Endodermal cell (in vitro differentiated cells): ENCODE measurements at places on chromosomes 12 and 14. TPM values are rescaled to one million over a fixed set of nuclear protein-coding genes. Genes with fewer than 3 reads are reported as not detected.

The ADAM21 gene
- 0.18 TPM in 1 of 3 replicates, not detected in the others for total RNA-seq

DNA sequence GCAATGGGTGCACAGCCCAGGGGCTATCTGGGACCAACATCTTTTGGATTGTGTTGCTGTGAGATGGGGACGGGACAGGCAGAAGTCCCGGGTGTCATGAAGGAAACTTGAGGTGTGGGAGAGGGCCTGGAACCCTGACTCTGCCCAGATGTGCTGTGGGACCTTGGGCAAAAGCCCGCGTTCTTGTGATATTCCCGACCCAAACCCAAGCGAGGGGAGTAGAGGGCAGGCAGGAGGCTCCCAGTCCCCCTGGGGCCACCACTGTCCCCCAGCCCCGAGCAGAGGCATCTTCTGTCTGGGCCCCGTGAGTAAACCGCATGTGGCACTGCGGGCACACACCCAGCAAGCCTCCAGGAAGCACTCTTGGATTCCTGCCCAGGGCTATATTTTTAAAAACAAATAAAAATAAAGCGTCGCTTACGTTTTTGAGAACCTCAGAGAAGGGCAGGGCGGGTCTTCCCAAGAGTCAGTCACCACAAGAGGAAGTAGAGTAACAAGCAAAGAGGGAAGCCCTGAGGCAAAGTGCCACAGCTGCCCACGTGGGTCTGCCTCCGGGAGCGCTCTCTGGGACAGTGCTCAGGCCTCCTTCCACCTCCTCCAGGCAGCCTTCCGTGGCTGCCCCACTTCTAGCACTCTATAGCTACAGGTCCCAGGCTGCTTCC, 39.5 kb downstream of the BEGAIN start:
- no peak for DNase-seq

DNA sequence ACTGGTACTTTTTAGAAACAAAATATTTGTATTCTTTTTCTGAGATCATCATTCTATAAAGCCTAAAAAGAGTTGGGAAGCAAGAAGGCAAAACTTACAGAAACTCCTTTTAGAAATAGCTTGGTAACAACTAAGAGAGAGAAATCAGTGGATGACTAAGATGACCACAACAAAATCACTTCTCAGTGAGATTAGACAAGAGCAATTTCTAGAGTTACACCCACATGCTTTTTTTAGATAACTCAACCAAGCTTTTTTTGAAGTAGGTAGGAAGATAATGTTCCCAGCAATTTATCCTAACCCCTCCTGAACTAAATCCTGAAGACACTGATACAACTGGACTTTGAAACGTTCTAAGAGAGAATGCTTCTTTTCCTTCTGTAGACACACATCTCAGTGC, 576.4 kb downstream of the SLC6A15 start:
- DNase-seq = no peak

DNA sequence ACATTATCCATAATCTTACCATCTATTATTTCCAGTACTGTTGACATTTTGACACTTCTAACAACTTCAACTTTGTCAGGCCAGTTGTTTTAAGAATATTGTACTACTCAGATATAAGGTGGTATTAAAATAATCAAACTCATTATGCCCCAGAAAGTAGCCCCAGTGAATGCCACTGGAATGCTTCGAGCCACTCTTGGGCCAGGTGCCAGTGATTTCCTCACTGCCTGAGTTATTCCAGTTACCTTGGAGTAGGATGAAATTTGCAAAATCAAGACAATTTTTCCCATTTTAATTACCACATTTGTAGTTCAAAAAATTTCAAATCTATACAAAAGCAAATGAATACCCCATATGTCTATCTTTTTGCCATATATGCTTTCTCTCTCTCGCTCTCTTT, 9.2 kb downstream of the CIPC start:
- no peak for DNase-seq

DNA sequence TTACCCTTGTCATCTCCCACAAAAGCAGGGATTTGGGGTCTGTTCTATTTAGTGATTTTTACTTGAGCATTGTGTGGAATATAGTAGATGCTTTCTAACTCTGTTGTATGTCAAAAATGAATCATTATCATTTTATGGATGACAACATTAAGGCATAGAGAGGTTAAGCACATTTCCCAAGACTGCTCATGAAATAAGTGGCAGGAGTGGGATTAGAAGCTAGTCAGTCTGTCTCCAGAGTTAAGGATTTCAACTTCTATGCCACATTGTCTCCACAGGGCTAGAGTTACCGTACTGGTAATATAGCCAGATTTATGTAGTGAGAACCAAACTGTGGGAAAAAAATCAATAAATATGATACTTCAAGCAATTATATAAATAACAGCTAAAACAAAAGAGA, 170.6 kb upstream of the DCN start:
- no peak for DNase-seq

DNA sequence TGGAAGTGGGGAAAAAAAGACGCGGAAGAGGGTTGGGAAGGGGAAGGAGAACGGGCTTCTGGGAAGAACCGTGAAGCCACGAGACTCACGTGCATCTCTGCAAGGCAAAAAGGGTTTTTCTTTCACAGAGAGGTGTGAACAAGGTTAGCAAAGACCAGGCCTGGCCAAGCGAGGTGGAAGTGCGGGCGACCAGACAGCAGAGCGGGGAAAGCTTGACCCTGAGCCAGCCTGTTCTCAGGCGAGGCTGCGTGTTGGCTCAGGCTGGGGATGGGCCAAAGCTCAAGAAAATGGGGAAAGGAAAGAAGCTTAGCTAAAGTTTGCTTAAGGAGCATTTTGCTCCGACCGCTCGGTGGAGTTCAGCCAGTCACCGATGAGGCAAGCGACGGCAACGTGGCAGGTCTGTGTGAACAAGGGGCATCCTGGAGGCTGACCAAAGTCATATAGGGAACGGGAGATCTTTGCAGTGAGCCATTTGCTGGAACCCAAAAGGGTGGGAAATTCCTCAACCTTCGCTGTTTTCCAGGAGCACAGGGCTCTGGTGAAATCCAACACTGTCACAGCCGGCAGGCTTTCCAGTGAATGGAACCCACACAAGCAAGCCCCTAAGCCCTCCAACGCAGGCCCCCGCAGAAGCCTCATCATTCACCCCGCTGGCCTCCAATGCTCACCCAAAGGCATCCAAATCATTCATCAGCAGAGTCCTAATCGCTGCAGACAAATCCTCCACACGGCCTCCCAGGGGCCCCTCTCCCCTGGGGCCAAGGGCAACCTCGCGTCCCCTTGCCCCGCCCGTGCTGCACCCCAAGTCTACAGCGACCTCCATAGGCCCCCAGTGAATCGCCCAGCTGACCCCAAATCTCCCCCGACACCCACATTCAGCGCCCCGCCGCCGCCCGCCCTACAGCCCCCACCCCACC, 754 bp downstream of the ZNF605 start:
- peak; percentile 82 for DNase-seq

- no peak for DNase-seq
Observed at GRCh38 chr12:89752341-89752740, 43.7 kb upstream of the ATP2B1 start.
